CD4-positive, alpha-beta T cell treated with Interleukin-4 for 4 hours (primary cell): ENCODE measurements at places on chromosomes 6 and 20.

DNA sequence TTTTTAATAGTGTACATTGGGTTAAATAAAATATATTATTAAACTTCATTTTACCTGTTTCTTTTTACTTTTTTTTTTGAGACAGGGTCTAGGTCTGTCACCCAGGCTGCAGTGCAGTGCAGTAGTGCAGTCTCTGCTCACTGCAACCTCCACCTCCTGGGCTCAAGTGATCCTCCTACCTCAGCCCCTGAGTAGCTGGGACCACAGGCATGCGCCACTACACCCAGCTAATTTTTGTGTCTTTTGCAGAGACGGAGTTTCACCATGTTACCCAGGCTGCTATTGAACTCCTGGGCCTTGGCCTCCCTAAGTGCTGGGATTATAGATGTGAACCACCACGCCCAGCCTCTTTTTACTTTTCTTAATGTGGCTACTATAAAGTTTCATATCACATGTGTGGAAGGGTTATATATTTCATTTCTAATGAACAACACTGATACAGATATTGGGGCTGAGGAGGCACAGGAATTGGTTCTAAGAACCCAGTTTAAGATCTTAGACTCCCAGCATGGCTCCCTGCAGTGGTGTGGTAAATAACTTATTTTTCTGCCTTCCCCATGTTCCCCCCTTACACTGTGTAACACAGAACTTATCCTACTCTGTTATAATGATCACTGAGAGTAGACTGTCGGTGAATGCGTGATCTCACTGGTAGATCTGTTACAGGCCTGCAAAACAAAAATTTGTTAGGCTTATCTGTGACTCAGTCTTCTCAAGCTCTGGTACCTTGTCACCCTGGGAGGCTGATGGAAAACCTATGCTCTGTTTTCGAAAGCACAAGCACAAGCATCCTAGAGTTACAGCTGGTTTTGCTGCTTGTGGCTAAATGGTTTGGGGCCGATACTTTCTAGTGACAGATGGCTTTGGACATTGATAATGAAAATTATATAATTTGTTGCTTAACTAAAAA lies 5.8 kb upstream of the ATXN1 start:
- no peak for DNase-seq

- DNase-seq = no peak
Observed at GRCh38 chr6:22636452-22636851, 67.1 kb downstream of the HDGFL1 start.

DNA sequence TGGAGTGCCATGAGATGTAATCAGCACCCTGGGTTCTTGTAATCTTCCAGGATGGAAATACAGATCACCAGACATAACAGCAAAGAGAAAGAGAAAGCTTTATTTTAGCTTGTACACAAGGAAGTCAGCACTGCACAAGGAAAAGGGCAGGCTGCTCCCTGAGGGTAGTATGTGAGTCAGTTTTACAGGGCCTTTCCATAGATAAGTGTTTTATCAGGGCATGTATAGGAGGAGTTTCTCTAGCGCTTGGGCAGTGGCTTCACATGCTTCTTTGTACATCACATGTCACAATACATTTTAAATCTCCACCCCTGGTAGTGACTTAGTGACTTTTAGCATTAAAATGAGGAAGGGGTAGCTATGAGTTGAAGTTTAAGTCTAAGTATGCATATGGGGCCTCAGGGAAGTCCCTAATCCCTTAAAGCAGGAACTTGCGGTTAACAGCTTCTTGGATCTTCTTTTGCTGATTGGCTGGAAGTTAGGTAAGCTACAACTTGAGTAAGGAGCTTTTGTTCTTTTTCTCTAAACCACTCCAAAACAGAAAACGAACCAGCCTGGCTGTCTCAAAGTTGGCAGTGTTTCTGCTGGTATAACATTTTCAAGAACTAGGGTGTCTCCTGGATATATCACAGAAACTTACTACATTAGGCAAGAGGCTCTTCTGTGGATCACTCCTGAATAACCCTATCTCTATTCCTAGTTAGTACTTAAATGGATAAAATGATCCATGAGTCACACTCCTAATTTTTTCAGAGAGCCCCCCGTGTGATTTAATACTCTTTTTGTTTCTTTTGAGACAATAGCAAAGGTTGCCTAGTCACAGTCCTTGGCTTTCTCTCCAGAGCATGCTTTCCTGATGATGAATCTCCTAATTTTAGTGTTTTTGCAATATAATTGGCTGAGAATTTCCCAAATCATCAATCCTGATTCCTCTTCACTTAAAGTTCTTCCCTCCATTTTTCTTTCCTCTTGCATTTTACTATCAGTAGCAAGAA lies 60.2 kb downstream of the MRAP2 start:
- DNase-seq = no peak

GRCh38 chr6:90463359-90463758 lies 123.5 kb downstream of the MAP3K7 start:
- peak; percentile 37 for DNase-seq

DNA sequence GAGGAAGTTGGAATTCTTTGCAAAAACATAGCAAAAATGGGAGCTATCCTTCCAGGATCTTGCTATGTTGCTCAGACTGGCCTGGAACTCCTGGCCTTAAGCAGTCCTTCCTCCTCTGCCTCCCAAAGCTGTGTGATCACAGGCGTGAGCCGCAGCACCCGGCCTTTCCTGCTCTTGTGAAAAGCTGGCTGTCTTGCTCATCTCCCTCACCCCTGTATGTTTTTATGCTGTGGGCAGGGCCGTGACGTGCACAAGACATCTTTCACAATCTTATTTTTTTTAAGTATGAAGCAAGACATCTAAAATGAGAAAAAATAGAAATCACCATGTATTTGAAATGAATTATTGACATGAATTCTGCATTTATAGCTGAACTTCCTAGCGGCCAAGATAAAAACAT lies 110.4 kb downstream of the SAMD5 start:
- DNase-seq = no peak

DNA sequence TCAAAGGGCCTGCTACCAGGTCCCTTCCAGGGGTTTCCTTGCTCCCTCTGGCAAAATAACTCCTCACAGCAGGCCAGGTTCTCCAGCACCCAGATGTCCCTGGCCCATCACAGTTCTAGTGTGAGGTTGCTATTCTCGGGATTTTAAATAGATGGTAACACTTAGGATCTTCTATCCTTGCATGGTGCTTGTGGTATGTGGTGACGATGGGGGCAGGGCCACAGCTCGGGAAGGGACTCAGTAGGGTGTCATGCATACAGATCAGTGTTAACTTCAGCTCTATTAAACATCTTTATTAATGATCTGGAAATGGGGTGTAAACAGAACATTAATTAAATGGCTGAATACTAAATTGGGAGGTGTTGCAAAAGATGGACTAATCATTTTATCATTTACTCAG lies 323.8 kb downstream of the QKI start:
- DNase-seq = no peak

- no peak for DNase-seq
Observed at GRCh38 chr6:37125774-37126492, 44.0 kb upstream of the PIM1 start.

- no peak for DNase-seq
Observed at GRCh38 chr6:28263922-28264321, 3.0 kb upstream of the ZSCAN26 start.

GRCh38 chr6:122701666-122702065 lies 77.8 kb upstream of the FABP7 start:
- no peak for DNase-seq

GRCh38 chr6:21873562-21873961 lies 280.0 kb downstream of the SOX4 start:
- DNase-seq = no peak

GRCh38 chr6:117444600-117444999 lies 18.9 kb upstream of the ROS1 start:
- no peak for DNase-seq

GRCh38 chr6:136930528-136930927 lies 8.4 kb downstream of the SLC35D3 start:
- DNase-seq = no peak

DNA sequence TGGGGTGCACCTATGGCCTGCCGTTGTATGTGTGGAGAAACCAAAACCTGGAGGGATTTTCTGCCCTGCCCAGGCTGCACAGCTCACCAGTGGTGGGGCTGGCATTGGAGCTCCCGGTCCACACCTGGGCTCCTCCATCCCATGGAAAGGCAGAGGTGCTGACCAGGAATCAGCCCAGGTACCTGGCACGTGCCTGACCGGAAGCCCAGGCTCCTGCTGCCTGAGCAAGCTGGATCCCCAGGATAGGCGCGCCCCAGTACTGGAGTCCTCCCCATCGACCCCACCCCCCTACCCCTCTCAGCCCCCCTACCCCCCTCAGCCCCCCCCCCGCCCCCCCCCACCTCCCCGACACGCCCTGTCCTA lies 39.9 kb upstream of the HMGA1 start:
- DNase-seq = no peak

DNA sequence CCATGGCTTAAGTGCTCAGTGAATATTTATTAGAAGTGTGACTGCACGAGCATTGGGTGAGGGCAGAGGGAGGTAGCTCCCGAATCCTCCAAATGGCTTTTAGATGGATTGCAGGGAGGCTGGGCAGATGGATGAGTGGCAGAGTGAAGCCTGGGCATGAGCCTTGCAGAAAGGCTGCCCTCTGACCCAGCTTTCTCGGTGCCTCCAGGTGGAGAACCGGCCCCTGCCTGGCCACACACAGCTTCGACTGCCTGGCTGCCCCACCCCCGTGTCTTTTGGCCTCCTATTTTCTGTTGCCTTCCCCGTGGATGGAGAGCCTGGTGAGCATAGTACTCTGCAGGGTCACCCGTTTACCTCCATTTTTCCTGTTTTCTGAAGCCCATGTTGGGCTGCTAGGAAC lies 3.4 kb downstream of the VARS2 start:
- DNase-seq = no peak

DNA sequence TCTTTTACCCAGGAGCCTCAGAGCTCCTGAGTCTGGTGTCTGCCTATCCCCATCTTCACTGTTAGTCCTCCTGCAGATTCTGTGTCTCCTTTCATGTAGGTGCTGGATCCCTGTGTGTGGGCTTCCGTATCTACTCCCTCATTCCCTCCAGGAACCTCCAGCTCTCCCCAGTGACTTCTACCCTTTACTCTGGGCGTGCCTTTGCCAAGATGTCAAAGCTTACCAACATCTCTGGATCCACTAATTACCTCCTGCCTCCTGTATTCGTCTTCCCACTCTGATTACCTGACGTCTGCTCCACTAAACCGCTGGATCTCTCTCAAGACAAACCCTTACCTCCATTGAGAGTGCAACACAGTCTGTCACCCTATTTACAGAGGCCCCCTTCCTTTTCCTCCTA lies 2.2 kb upstream of the C6orf136 start:
- no peak for DNase-seq

GRCh38 chr20:64064145-64064698 lies 1.2 kb downstream of the TCEA2 start:
- no peak for DNase-seq

DNA sequence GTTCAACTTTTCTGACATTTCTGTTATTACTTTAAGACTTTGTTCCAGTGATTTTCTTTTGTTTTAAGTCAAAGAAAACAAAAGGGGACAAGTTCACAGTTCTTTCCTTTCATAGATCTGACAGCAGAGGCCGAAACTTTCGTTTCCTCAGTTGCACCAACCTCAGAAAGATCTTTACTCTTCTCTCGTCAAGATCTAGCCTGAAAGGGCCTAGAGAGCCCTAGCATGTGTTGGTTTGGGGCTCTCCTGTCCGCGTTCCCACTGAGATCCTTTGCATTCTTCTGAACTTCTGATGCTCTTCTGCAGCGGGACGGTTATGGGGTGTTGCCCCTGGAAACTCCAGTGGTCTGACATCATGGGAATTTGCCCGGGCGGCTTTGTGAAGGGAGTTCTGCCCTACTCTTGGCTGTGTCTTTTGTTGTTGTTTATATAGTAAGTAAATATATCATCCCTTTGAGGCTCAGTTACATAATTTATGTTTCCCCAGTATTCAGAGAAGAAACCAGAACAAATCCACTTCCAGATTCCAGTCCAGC lies 129.1 kb downstream of the SASH1 start:
- no peak for DNase-seq

GRCh38 chr6:43707269-43707668 lies 19.7 kb upstream of the MRPS18A start:
- DNase-seq = no peak

DNA sequence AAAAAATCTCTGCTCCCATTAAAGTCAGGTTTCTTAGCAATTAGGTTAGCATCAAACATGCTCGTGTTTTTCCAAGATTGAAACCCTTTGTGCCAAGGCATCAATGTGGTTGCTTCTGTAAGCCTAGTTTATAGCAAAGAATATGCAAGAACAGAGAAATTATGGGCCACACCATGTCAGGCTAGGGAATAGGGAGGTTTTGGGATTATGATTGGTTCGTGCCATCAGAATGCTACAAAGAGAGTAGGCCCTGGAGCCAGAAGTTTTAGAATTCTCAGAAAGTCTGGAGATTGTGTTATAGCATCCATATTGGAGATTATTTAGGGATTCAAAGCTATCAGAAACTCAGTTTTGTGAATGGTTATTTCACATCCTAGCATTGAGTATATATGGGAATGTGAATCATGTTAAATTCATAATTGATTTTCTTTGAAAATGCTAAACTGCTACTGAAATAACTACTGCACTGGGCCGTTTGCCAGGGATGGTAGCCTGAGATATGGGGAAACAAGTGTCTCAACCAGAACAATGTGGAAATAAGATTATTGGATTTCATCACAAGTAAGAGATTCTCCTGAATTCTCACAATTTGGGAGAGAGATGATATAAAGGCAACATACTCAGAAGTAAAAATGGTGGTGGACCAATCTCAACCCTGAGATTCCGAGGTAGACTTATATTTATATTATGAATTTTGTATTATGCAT lies 45.3 kb downstream of the ZNF292 start:
- no peak for DNase-seq

DNA sequence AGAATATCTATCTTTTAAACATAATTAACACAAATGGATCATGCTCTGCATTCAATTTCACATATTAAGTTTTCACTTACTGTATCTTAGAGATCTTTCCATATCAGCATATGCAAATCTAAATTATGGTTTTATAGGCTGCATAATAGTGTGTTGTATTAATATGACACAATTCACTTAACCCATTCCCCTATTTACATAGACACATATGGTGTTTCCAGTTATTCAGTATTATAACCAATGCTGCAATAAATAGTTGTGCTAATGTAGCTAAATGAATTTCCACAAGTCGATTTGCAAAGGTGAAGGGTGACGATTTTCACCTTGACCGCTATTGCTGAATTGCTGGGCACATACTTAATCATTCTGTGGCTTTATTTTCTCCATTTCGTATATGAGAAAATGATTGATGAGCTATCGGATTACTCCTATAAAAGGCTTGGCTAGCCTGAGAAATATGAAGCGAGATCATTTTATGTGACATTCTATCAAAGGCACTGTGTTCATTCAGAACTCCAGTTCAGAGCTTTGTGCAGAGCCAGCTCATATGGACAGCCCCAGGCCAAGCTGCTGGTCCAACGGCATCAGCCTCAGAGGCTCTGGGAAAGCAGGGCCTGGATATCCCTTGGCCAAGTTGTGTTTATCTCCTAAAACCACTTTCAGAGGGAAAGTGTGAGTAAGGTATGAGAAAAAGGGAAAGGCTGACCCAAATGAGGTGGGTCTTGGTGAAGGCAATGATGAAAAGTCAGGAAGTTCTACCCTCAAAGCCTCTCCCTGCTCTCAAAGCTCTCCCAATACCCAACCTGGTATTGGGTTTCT lies 50.8 kb downstream of the GFOD1 start:
- DNase-seq = no peak

GRCh38 chr6:53294095-53294494 lies 54.7 kb downstream of the ELOVL5 start:
- no peak for DNase-seq

GRCh38 chr20:46592580-46593362 lies 42.3 kb upstream of the OCSTAMP start:
- DNase-seq = no peak
